Neural progenitor cell (in vitro differentiated cells): ENCODE measurements at places on chromosomes 2 and 18. TPM values are rescaled to one million over a fixed set of nuclear protein-coding genes. Genes with fewer than 3 reads are reported as not detected.

The SLC38A11 gene
- not detected in 2 replicates for total RNA-seq

The HOXD8 gene
- total RNA-seq: not detected in 2 replicates

The TRIM43 gene
- not detected in 2 replicates for total RNA-seq

The NEU2 gene
- not detected in 2 replicates for total RNA-seq
